ENCODE measurements at places on chromosomes 12 and 14. TPM values are rescaled to one million over a fixed set of nuclear protein-coding genes. Genes with fewer than 3 reads are reported as not detected.
A peak's percentile ranks its signal among the peaks of the same experiment; 100 is the strongest.

The APOF gene
- not detected for total RNA-seq

The GUCY2C gene
- not detected for total RNA-seq

The SYNE2 gene
- 218 TPM for total RNA-seq

The BIN2 gene
- total RNA-seq = 226 TPM

- no peak for DNase-seq
These were observed 66.0 kb upstream of the LHX5 start for GRCh38 chr12:113537751-113538087.

GRCh38 chr14:73741876-73742519 lies 27.8 kb upstream of the PNMA1 start:
- peak; percentile 58 for DNase-seq

- no peak for DNase-seq
These were observed at the start of gene NTS for GRCh38 chr12:85874031-85874461. Gene NTS (plus strand): TSS chr12:85874295. CDS start chr12:85874404, 109 bp downstream.

DNA sequence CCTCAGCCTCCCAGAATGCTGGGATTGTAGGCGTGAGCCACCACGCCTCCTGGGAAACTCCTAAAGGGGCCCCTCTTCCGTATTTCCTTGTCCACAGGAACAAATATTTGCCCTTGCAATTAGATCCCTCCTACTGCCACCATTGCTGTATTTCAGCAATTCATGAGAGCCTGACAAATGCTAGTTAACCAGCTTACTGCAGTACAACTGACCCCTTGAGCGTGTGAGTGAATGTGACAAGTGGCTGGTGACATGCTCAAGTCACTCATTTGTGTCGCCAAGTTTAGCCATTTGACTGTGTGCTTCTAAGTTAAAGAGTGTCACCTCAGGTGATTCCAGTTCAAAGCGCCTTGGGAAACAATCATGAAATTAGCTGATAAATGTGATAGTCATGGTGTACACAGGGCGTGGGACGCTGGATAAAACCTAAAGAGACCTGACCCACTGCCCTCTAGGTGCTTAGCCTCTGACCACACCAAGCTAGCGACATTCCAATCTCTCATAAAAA lies 56.1 kb upstream of the MAP1LC3B2 start:
- no peak for DNase-seq

GRCh38 chr12:68481181-68481941 lies 129.3 kb upstream of the RAP1B start:
- no peak for DNase-seq

DNA sequence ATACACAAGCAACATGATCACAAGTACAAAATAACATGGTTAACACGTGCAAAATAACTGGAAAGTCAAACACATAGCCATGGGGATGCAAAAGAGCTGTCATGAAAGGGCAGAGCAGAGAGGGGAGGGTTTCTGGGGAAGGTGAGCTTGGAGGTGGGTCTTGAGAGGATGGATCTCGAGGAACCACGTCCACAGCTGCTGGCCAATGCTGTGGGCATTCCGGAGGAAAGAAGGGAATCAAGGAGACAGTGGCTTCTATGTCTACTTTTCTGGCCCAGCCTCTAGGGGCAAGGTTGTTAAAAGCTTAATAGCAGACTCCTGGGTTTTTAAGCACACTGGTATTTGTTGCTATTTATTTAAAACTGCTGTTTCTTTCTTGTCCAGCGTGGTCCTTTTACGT lies 8.4 kb upstream of the MYH7 start:
- DNase-seq = no peak

DNA sequence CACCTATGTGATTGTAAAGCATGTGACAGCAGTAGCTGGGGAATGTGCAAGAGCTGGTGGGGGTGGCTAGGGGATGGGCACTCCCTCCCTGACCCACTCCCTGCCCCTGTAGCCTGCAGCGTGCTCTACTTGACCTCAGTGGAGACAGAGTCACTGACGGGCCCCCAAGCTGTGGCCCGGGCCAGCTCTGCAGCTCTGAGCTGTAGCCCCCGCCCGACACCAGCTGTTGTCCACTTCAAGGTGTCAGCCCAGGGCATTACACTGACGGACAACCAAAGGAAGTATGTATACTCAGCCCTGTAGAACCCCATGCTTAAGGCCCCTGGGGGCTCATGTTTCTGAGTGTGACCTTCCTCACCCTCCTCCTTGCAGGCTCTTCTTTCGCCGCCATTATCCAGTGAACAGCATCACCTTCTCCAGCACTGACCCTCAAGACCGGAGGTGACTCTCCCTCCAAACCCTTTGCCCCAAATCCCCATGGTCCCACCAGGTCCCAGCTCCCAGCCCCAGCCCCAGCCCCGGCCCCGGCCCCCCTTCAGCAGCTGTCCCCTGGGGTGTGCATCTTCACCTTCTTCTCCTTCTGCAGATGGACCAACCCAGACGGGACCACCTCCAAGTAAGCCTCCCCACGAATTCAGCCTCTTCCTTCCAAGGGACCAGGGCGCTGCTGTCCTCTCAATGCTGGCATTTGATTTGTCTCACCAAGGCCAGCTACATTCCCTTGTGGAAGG lies 13.3 kb downstream of the TNS2 start:
- DNase-seq = no peak

GRCh38 chr12:113485330-113485729 lies 13.7 kb upstream of the LHX5 start:
- no peak for DNase-seq

GRCh38 chr12:109124878-109125648 lies 8.7 kb downstream of the ACACB start:
- DNase-seq = no peak

- DNase-seq = no peak
These were observed 6.5 kb downstream of the ESRRB start for GRCh38 chr14:76382495-76382832.
